Thyroid gland (tissue), 4 donors: ENCODE measurements at places on chromosomes 13 and 19. TPM values are rescaled to one million over a fixed set of nuclear protein-coding genes. Genes with fewer than 3 reads are reported as not detected.
A peak's percentile ranks its signal among the peaks of the same experiment; 100 is the strongest.

- H3K36me3 ChIP-seq: no peaks in the 10 kb centered on the region
- H3K27me3 ChIP-seq: no peaks in the 10 kb centered on the region
- no peak overlapping the region for H3K4me3 ChIP-seq
- no peaks in the 10 kb centered on the region for H3K4me1 ChIP-seq
Observed at GRCh38 chr13:22082437-22083100, 411.7 kb downstream of the FGF9 start.

The KLC3 gene
- 1.2 TPM for total RNA-seq

GRCh38 chr13:91313581-91313980, 33.9 kb upstream of the MIR17HG start:
- no peak overlapping the region for H3K4me3 ChIP-seq
- H3K27me3 ChIP-seq: no peaks in the 10 kb centered on the region
- no peak for DNase-seq
- H3K36me3 ChIP-seq: no peaks in the 10 kb centered on the region

- DNase-seq: no peak
- no peak overlapping the region for H3K4me3 ChIP-seq
- no peaks in the 10 kb centered on the region for H3K27me3 ChIP-seq
- no peak overlapping the region for H3K27ac ChIP-seq
Observed at GRCh38 chr13:42001580-42001979, 40.7 kb upstream of the VWA8 start.

GRCh38 chr19:3761382-3762129, at the start of gene APBA3:
APBA3 (minus strand) TSS chr19:3761692; CDS start chr19:3760264, 1,428 bp downstream.
- peaks cover 3% of the 10 kb centered on the region for H3K36me3 ChIP-seq
- peak; percentile 92 for DNase-seq
- H3K4me1 ChIP-seq: peaks cover 13% of the 10 kb centered on the region
- peak within 1 kb of the TSS; percentile 92 for H3K4me3 ChIP-seq
- peak within 1 kb of the TSS; percentile 98 for H3K27ac ChIP-seq
- H3K27me3 ChIP-seq: no peaks in the 10 kb centered on the region

DNA sequence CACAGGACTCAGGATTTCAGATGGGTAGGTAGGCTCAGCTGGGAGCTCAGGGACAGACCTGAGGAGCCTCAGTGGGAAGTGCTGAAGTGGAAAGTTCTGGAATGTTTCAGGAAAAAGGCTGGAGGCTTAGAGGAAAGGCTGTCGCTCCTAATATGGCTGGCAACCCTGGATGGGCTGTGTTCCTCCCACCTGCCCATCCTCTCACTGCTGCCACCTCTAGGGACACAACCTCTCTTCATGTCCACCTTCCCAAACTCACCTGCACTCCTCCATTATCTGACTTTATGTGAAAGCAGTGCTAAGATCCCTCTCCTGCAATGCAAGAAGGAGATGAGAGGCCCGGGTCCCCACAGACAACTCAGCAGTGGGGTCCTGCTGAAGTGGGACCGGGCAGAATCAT, 5.8 kb upstream of the CEACAM21 start:
- no peak for DNase-seq
- no peak overlapping the region for H3K27ac ChIP-seq
- H3K4me3 ChIP-seq: no peak overlapping the region
- H3K36me3 ChIP-seq: no peaks in the 10 kb centered on the region
- H3K27me3 ChIP-seq: peaks cover 12% of the 10 kb centered on the region
- no peaks in the 10 kb centered on the region for H3K4me1 ChIP-seq

- no peaks in the 10 kb centered on the region for H3K36me3 ChIP-seq
- H3K4me1 ChIP-seq: no peaks in the 10 kb centered on the region
- DNase-seq: peak; percentile 16
- no peak overlapping the region for H3K4me3 ChIP-seq
- H3K27me3 ChIP-seq: no peaks in the 10 kb centered on the region
Observed at GRCh38 chr13:49421391-49421790, 22.5 kb downstream of the CAB39L start.

DNA sequence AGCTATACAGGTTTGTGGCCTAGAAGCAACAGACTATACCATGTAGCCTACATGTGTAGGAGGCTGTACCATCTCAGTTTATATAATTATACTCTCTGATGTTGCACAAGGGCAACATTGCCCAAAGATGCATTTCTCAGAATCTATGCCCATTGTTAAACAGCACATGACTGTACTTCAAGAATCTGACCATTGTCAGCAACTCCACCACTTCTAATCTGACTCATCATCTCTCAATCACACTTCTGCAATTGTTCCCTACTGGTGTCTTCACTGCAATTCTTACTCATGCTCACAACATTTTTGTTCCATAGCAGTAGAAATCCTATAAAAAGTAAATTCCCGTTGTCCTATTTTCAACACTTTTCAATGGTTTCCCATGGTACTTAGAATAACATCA, 63.9 kb upstream of the ATXN8OS start:
- H3K4me1 ChIP-seq: peaks cover 4% of the 10 kb centered on the region
- no peaks in the 10 kb centered on the region for H3K27me3 ChIP-seq
- DNase-seq: no peak
- H3K27ac ChIP-seq: no peak overlapping the region
- H3K4me3 ChIP-seq: no peak overlapping the region

- no peaks in the 10 kb centered on the region for H3K4me1 ChIP-seq
- H3K36me3 ChIP-seq: no peaks in the 10 kb centered on the region
- DNase-seq: no peak
- H3K27me3 ChIP-seq: no peaks in the 10 kb centered on the region
- no peak overlapping the region for H3K4me3 ChIP-seq
- no peak overlapping the region for H3K27ac ChIP-seq
Observed at GRCh38 chr13:91184244-91184926, 163.1 kb upstream of the MIR17HG start.

- no peaks in the 10 kb centered on the region for H3K27me3 ChIP-seq
- no peaks in the 10 kb centered on the region for H3K36me3 ChIP-seq
- no peaks in the 10 kb centered on the region for H3K4me1 ChIP-seq
- no peak overlapping the region for H3K4me3 ChIP-seq
- no peak for DNase-seq
- no peak overlapping the region for H3K27ac ChIP-seq
Observed at GRCh38 chr13:46810440-46810839, 13.5 kb upstream of the ESD start.

- DNase-seq: peak; percentile 67
- no peak overlapping the region for H3K4me3 ChIP-seq
- H3K4me1 ChIP-seq: no peaks in the 10 kb centered on the region
- no peaks in the 10 kb centered on the region for H3K27me3 ChIP-seq
- H3K27ac ChIP-seq: no peak overlapping the region
Observed at GRCh38 chr19:30870876-30871275, 478.4 kb downstream of the TSHZ3 start.

The SLC6A16 gene
- 0.24 TPM for total RNA-seq
